ENCODE measurements at places on chromosomes 6 and 20. TPM values are rescaled to one million over a fixed set of nuclear protein-coding genes. Genes with fewer than 3 reads are reported as not detected.
A peak's percentile ranks its signal among the peaks of the same experiment; 100 is the strongest.

PET117 gene
- 23.0 TPM for total RNA-seq

PRR18 gene
- total RNA-seq = 0.50 TPM

WASF1 gene
- total RNA-seq = 159 TPM

GRCh38 chr6:158188591-158188990 is 20.4 kb downstream of the GTF2H5 start:
- no peaks in the 10 kb centered on the region for H3K4me1 ChIP-seq
- no peaks in the 10 kb centered on the region for H3K27me3 ChIP-seq
- no peak overlapping the region for H3K4me3 ChIP-seq
- DNase-seq = no peak
- H3K36me3 ChIP-seq = peaks cover 5% of the 10 kb centered on the region

DNA sequence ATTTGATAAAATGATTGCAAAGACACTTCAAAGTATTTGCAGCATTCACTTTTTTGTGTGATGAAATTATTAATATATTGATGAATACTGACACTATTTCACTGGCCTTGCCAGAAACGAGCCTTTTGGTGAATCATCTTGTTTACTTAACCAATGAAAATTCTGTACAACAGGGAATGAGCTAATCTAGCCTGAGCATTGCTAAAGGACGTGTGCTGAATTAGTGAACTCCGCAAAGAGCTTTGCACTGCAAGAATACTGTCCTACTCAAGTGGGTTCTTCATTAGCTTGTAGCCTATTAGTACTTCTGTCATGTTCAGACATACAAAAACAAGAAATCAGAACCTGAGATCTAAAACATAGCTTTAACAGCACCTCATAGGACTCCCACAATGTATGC is 172.0 kb upstream of the NRSN1 start:
- no peak overlapping the region for H3K4me3 ChIP-seq
- no peak for DNase-seq
- no peak overlapping the region for H3K27ac ChIP-seq
- no peaks in the 10 kb centered on the region for H3K4me1 ChIP-seq
- H3K36me3 ChIP-seq = no peaks in the 10 kb centered on the region
- no peaks in the 10 kb centered on the region for H3K27me3 ChIP-seq

DNA sequence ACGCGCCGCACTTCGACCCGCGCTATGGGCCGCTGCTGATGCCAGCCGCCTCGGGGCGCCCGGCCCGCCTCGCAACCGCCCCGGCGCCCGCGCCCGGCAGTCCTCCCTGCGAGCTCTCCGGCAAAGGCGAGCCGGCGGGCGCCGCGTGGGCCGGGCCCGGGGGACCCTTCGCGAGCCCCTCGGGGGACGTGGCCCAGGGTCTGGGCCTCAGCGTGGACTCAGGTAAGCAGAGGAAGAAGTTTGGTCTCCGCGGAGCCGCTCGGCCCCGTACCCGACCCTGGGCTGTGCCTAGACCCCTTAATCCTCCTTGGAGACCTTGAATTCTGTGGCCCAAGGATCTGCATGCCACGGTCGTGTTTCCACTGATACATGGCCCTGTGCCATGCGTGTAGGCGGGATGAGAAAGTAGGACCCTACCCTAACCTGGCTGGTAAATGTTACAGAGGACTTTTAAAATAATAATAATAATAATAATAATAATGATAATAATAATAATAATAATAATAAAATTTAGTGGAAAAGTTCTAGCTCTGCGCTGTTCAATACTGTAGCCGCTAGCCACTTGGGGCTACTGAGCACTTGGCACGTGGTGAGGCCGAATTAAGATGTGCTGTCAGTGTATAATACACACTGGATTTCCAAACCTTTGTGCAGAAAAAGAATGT is 5.6 kb downstream of the VGLL2 start:
- peaks cover 8% of the 10 kb centered on the region for H3K4me1 ChIP-seq
- no peaks in the 10 kb centered on the region for H3K36me3 ChIP-seq
- H3K27ac ChIP-seq = no peak overlapping the region
- no peak overlapping the region for H3K4me3 ChIP-seq

GRCh38 chr20:4952229-4952628 is 49.1 kb downstream of the SLC23A2 start:
- no peak overlapping the region for H3K4me3 ChIP-seq
- no peak overlapping the region for H3K27ac ChIP-seq
- H3K36me3 ChIP-seq = peaks cover 5% of the 10 kb centered on the region

GRCh38 chr6:47103931-47104330 is 61.8 kb upstream of the ADGRF1 start:
- DNase-seq = no peak
- peaks cover 15% of the 10 kb centered on the region for H3K4me1 ChIP-seq
- H3K4me3 ChIP-seq = no peak overlapping the region
- H3K36me3 ChIP-seq = no peaks in the 10 kb centered on the region
- H3K27ac ChIP-seq = no peak overlapping the region
- no peaks in the 10 kb centered on the region for H3K27me3 ChIP-seq

- H3K36me3 ChIP-seq = no peaks in the 10 kb centered on the region
- H3K4me1 ChIP-seq = no peaks in the 10 kb centered on the region
- peak; percentile 69 for DNase-seq
- no peak overlapping the region for H3K27ac ChIP-seq
- no peaks in the 10 kb centered on the region for H3K27me3 ChIP-seq
Observed at GRCh38 chr20:208942-209566, 18.0 kb upstream of the DEFB129 start.

DNA sequence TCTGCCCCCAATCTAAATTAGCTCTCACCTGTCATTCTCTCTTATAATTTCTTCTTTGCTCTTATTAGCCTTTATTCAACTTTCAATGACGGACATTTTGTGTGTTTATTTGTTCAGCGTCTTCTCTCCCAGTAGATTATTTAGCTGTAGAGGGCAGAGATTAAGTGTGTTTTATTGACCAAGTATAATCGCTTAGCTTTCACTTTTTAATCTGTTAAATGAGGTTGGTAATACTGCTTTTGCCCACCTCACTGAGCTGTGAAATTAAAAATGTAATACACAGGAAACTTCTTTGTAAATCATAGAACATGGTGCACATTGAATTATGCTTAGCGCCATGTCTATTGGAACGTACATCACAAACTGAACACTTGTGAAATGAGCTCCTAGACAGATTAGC is 3.5 kb upstream of the CCN6 start:
- no peak for DNase-seq
- H3K27ac ChIP-seq = no peak overlapping the region
- H3K27me3 ChIP-seq = no peaks in the 10 kb centered on the region
- H3K4me3 ChIP-seq = no peak overlapping the region
- no peaks in the 10 kb centered on the region for H3K4me1 ChIP-seq

DNA sequence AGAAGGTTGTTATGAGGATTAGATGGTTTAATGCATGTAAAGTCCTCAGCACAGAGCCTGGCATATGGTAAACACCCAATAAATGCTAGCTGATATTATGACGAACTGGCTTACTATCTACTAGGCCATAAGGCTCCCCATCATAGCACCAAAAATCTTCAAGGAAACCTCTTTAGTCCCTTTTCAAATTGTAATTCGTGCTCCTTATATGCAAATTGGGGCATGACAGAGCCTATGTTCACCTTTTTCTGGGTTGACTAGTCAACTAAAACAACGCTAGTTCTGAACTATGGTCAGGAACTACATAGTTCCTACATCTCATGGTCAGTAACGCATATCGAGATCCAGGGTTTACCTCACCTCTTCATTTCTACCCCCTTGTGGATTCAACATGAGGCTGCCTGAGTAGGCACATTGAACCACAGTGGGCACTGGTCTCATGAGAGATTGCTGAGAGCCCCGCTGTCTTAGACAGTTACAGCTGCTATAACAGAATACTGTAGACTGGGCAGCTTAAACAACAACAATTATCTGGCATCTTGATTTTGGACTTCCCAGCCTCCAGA is 97.2 kb upstream of the TNFAIP3 start:
- H3K27ac ChIP-seq = no peak overlapping the region
- H3K36me3 ChIP-seq = no peaks in the 10 kb centered on the region
- no peaks in the 10 kb centered on the region for H3K4me1 ChIP-seq
- no peak for DNase-seq
- H3K4me3 ChIP-seq = no peak overlapping the region

DNA sequence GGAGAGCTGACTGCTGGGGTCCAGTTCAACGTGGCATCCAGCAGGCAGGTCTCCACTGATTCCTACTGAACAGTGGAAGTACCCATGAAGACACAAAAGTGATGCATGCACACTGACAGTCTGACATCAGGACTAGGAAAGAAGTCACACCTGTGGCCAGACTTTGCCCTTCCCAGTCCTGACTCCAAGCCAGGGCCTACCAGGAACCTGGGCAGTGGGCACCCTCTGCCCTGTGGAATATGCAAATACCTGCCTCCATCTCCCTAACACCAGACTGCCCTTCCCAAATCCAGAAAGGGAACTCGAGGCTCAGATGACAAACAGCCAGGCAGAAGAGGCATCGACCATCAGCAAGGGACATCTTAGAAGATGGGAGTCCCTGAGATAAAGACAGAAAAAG is 50.9 kb downstream of the SLC23A2 start:
- no peaks in the 10 kb centered on the region for H3K4me1 ChIP-seq
- H3K27me3 ChIP-seq = no peaks in the 10 kb centered on the region
- no peak overlapping the region for H3K27ac ChIP-seq
- peaks cover 5% of the 10 kb centered on the region for H3K36me3 ChIP-seq
- DNase-seq = no peak

Measured in A673 (cell line).